ENCODE measurements at places on chromosomes 3 and 15.

- no peak for DNase-seq
Observed at GRCh38 chr3:57928511-57928910, 79.7 kb upstream of the FLNB start.

- DNase-seq = no peak
Observed at GRCh38 chr15:98134905-98135304, 174.4 kb downstream of the ARRDC4 start.

DNA sequence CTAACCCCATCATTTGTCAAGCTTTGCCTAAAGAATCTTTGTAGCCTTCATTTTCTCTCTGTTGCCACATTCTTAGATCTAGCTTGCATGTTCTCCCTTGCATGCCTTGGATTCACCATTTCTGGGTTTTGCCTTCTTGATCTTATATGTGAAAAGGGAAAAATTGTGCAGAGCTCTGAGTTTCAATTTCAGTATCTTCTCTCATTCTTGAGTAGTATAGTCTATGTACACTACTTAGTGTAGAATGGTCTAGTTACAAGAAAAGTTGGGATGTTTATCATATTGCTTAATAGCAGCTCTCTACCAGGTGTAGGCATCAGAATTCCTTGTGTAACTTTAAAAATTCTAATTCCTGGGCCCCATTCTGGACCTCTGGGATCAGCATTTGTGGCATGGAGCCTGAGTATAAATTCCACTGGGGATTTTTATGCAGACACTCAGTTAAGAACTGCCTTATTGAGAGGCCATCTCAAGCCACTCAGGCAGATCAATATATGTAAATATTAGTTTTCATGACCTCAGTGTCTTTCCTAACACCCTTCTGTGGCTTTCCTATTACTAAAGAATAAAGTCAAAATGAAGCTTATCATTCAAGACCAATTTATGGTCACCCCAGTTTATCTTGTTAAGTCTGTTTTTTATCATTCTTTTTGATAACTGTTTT lies 23.4 kb downstream of the GTF2E1 start:
- DNase-seq = no peak

- no peak for DNase-seq
Observed at GRCh38 chr3:30641416-30642251, 35.2 kb downstream of the TGFBR2 start.

DNA sequence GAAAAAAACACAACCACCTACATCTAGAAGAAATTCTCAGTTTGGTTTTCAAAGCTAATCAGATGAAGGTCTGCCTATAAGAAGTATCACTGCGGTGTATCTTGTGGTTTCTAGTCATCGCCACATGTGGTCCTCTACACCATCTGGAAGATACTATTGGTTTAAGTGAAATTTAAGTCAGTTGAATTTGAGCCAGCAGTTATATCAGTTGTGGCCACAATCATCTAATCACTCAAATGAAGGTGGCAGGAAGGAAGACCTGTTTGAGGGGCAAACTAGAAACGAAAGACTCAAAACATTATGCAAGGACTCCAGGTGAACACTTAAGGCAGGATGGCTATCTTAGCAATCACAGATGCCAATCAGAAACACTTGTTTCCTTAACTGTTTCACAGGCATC lies 48.7 kb downstream of the ETV5 start:
- no peak for DNase-seq

DNA sequence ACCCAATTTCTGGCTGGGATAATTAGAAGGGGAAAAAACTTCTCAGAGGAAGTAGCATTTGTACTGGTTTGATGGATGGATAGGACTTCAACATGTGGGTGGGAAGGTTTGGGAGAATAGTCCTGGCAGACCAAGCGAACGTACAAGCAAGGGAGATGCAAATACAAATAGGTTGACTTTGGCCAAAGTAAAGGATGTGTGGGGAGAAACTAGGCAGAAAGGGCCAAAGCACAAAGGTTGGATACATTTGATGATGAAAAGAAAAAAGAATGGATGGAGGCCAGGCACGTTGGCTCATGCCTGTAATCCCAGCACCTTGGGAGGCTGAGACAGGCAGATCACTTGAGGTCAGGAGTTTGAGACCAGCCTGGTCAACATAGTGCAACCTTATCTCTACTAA lies 63.4 kb downstream of the ERC2 start:
- DNase-seq = no peak

- no peak for DNase-seq
Observed at GRCh38 chr15:50590288-50590687, 43.8 kb upstream of the USP50 start.

GRCh38 chr3:78589778-78590177 lies 1178.0 kb downstream of the ROBO1 start:
- DNase-seq = no peak

DNA sequence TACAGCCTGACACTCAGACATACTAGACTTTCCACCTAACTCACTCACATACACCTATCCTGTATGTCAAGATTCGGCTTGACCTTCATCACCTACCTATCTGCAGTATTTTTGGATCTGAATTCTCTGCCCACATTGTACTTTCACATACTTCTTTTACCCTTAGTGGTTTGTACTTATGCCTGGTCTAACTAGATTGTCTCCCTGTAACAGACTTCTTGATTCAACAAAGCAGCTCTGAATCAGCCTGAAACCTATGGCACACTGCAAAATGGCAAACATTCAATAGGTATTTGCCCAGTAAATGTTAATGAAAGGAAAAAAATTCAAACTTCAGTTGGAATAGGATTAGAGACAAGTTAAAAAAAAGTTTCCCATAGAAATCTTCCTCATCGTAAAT lies 106.5 kb downstream of the UBE3A start:
- DNase-seq = no peak

DNA sequence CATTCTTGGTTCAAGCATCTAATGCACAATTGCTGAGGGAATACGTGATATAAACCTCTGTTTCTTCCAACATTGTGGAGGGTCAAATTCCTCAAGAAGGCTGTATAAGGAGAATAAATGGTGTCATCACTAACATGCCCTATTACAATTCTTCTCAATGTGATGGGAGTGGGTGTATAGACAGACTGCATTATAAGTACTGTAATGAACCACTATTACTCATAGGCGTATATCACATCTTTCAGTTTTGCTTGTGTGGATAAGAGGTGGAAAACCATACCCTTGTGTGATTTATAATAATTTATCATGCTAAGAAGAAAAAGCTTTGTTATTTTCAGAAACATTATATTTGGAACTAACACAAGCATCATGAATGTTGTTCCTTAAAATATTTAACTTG lies 35.3 kb upstream of the BBX start:
- no peak for DNase-seq
